ENCODE measurements at places on chromosomes 3 and 15.
A peak's percentile ranks its signal among the peaks of the same experiment; 100 is the strongest.

- no peak for DNase-seq
Measured at GRCh38 chr3:124615896-124616543, 114.2 kb upstream of the UMPS start.

DNA sequence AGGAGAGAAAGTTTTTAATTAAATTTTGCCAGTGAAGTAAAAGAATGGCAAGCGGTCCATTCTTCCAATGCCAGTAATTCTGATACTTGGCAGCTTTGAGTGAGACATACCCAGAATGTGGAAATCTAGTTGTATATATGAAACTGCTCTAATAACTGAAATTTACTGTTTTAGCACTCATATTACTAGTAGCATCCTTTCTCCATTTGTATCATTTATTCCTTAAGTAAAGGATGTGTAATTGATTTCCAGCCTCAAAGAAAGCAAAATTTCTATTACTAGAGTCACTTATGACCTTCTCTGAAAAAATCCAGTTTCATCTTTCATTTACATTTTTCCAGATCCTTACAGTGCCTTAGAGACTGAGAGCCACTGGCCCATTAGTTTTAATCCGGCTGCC, 65.1 kb downstream of the PBRM1 start:
- DNase-seq: no peak

DNA sequence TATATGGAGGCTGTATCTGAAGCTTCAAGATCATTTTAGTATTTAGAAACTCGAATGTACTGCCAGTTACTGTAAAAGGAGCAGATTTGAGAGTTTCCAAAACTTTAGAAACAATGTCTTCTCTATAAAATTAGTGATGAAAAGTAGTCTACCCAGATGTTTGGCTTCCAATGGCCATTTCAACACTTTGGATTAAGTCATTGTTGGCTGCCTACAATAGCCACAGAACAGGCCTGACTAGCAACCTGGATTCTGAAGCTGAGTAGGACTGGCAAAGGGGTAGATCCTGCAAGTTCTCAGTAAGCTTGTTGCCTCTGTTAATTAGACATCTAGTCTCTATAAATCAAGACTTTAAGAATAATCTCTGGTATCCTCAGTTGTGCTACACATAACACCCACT, 239.0 kb upstream of the KCNMB2 start:
- no peak for DNase-seq

DNA sequence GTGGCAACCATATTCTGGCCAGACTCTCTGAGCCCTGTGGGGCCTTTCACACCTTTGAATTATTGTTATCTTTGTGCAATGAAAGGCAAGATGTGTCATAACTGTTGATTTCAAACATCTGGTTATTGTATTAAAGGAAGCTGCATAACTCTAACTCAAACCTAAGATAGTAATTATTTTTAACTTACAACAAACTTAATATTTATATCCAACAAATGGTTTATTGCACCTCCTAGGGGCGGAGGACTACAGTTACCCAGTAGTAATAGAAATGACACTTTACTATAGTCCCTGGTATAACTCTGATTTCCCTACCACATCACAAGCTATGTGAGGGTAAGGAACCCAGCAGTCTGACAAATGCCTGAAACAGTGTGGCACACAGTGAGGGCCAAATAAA, 363.9 kb upstream of the SUCLG2 start:
- no peak for DNase-seq

- no peak for DNase-seq
Measured at GRCh38 chr3:156741935-156742334, 67.5 kb downstream of the TIPARP start.

DNA sequence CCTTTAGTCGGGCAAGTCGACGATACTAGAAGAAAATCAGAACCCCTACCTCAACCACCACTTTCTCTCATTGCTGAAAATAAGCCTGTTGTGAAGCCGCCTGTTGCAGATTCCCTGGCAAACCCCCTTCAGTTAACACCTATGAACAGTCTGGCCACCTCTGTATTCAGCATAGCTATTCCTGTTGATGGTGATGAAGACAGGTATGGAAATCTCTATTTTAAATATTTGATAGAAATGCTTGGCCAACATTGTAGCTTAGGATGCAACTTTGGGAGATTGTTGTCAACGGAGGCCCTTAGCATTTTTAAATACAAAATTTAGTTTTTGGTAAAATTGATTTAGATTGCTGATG, 3.0 kb downstream of the TSC22D2 start:
- no peak for DNase-seq

GRCh38 chr15:62083194-62084154, 16.7 kb downstream of the C2CD4A start:
- no peak for DNase-seq

GRCh38 chr3:42020684-42021307, 58.9 kb upstream of the ULK4 start:
- no peak for DNase-seq

DNA sequence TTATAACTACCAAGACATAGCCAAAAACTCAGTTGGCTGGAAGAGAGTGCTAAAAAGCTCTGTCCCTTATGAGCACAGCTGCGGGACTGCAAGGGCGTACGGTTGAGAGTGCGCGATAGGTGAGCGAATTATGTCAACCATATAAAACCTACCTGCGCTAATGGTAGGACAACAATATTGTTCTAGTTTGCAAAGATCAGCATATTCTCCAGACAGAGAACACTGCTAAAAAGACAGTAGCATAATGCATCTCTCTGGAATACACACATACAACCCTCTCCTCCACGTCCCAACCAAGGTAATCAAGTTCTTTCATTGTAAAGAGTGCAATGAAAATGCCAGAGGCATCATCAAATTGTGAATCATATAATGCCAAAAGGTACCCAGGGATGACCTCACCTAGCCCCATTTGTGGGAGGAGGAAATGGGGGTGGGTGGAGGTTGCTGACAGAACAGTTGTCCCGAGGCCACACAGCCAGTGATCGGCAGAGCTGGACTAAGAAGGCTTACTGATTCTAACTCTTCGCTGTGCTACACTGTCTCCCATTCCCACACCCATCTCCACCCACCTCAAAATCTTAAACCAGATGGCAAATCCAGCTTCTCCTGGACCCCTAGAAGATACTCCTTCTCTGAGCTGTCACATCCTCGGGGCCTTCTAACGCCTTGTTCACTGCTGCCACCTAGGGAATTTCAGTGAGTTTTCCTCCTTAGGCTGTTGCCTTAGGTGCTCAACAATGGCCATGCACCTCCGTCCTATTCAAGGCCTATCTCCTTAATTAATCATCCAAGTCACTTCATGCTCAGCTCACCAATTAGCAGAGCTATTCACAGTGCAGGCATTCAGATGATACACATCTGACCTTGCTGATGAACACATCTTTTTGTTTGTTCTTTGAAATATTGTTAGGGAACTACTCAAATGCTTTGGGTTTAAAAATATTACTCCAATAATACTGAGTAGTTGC, 60.7 kb downstream of the RPL22L1 start:
- DNase-seq: peak; percentile 24

- DNase-seq: no peak
Measured at GRCh38 chr15:31372635-31373091, 46.0 kb downstream of the KLF13 start.

DNA sequence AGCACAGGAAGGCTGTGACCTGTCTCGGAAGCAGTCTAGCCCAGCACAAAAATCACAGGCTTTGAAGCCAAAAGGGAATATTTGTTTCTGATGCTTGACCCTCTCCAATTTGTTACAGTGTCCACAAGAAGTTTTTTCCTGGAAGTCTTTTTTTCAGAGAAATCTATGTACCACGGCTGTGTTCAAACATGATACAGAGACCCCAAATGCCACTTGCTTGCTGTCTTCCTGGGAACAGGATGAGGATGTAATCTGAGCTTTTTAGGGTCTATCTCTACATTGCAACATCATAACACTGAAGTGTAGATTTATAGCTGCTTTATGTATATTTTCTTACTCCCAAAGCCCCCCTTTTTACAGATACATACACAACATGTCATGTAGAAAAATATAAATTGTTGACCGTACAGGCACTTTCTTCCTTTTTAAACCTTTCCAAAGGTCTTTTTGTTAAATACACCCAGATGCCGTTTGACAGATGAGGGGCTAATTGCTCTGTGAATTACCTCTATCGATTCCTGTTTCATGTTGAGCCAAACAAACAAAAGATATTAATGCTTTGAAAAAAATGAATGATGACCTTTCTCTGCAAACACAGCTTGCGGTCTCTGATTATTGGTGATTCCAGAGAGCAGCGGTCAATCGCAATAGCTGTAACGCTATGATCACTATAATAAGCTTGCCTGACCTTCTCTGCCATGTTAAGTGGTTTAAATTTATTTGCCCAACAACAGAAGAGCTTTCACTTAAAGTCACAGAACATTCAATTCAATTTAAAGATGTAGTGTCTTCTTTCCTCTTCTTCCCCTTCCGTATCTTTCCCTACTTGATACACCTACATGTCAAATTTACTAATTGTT, 875.9 kb upstream of the NR2F2 start:
- no peak for DNase-seq

GRCh38 chr3:45509038-45509767, 85.3 kb upstream of the LIMD1 start:
- no peak for DNase-seq

- DNase-seq: no peak
Measured at GRCh38 chr3:123096126-123096525, 29.3 kb downstream of the PDIA5 start.

- DNase-seq: no peak
Measured at GRCh38 chr3:14562121-14562890, 22.2 kb upstream of the GRIP2 start.

GRCh38 chr3:180416111-180416594, 185.8 kb upstream of the TTC14 start:
- DNase-seq: no peak

GRCh38 chr15:89769366-89769765, 6.8 kb upstream of the MESP2 start:
- DNase-seq: no peak

GRCh38 chr3:58521917-58522631, 14.9 kb downstream of the ACOX2 start:
- DNase-seq: no peak

DNA sequence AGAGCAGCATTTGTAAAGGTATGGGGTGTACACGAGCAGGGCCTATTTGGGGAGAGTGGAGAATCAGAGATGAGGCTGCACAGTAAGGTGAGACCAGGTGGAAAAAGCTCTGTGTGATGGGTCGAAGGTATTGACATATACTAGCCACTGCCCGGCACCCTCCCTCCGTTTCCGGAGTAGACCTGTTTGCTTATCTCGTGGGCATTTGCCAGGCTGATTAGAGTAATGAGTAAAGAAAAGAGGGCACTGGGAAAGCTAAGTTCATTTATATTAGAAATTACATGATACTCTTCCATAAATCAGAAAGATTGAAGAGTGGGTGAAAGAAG, 46.2 kb upstream of the ATG7 start:
- no peak for DNase-seq

- DNase-seq: no peak
Measured at GRCh38 chr15:86555939-86556338, 476.3 kb downstream of the AGBL1 start.

GRCh38 chr3:117706756-117707155, 997.2 kb downstream of the TUSC7 start:
- DNase-seq: no peak

DNA sequence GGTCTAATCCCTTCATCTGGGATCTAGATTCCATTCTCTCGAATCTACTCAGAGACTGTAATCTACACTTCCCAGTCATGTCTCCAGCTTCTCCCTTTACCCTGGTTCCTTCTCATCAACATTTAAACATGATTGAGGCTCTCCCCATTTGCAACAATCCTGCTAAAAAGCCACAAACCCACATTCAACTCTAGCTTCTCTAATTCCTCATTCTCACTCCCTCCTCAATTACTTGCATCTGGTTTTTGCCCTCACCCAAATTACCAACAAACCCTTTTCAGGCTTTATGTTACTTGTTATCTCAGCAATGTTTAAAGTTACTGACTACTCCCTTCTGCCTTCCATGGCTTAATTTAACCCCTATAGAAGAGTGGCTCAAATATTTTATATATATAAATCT, 11.5 kb downstream of the ETFA start:
- DNase-seq: no peak

- no peak for DNase-seq
Measured at GRCh38 chr15:41923401-41923997, 29.6 kb upstream of the SPTBN5 start.

DNA sequence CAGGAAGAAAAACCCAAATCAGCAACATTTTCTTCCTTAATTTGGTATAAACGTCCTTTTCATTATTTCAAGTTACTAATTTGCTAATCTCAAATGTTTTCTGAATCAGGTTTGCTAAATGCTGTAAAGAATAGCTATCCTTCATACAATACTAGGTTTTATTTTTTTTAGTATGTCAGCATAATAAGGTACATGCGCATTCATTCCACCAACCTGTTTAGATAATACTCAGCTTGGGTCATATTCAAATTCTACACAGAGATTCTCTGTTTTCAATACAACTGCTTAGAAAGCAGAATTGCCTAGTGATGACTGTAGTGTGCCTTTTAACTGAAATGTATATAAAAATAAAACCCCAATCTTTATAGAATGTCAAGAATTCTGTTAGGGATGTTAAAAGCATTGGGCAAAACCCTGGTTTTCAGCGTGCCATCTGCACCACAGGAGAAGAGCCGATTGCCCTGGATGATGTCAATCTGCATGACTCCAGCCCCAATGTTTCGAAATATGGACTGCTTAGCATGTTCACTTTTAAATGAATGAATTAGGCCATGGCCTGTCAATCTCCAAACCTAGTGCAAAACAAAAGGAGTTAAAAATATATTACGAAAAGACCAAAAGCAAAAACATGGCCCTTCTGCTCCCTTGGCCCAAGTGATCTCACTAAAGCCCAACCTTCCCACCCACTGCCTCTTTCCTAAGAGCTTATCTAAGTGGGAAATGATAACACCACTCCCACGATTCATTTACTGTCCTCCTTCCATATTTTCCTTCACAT, 107.4 kb downstream of the GLDN start:
- DNase-seq: no peak

GRCh38 chr3:186073641-186074040, 35.2 kb downstream of the ETV5 start:
- no peak for DNase-seq
